ENCODE measurements at places on chromosomes 12 and 14.

DNA sequence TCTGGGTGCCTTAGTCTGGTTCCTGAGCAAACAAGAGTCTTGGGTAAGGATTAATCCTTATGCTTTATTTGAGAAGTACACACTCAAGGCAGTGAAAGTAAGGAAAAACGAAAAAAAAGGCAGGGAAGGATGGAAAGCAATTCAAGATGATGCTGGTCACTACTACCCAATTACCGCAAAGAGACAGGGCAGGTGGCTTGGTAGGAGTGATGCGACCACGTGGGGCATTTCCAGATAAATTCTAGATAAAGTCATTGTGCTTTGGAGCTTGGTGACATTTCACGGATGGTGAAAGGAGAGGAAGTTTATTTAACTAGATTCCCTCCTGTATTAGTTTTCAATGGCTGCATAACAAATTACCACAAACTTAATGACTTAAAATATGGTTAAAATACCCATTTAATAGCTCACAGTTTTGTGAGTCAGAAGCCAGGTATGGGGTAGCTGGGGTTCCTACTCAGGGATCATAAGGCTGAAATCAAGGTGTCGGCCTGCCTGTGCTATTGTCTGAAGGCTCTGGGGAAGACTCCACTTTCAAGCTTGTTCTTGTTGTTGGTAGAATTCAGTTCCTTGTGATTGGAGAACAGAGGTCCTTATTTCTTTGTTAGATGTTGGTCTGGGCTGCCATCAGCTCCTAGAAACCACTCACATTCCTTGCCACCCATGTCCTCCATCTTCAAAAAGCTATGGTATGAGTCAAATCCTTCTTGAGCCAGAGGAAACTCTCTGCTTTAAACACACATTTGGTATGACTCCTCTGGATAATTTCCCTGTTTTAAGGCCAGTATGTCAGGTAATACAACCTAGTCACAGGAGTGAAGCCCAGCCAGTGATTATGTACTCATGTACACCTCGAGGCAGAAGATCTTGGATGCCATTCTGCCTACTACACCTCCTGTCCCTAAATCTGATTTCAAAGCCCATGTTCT, 5.6 kb upstream of the HMGA2 start:
- DNase-seq: no peak

- no peak for DNase-seq
Observed at GRCh38 chr14:49461529-49462401, 124.4 kb downstream of the RPS29 start.

DNA sequence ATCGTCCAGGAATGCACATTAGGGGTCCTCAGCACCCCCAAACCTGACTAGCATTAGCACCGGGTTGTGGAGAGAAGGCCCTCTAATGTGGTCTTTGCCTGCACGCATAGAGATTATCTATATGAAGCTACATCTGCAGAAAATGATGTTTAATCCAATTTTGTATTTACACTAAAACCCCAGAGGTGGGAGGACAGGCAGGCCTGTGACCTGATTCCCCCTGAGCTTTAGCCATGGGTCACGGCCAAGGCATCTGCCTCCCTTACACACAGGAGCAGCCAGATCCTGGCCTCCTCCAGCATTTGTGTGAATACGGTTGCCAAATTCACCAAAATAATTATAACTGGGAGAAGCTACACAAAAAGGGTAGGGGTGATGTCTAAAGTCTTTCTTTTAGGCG, 7.0 kb downstream of the APOLD1 start:
- DNase-seq: no peak

- DNase-seq: no peak
Observed at GRCh38 chr14:106304271-106304670, 777.9 kb downstream of the TMEM121 start.

GRCh38 chr12:64318605-64319004, 72.0 kb downstream of the C12orf56 start:
- DNase-seq: no peak

DNA sequence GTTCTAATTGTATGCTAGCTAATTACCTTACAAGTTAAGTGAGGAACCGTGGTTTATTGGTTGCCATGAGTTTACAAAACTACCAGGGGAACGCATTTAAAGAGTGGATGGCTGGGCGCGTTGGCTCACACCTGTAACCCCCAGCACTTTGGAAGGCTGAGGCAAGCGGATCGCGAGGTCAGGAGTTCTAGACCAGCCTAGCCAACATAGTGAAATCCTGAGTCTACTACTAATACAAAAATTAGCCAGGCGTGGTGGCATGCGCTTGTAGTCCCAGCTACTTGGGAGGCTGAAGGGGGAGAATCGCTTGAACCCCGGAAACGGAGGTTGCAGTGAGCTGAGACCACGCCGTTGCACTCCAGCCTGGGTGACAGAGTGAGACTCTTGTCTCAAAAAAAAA, 2.2 kb downstream of the EIF5 start:
- no peak for DNase-seq

DNA sequence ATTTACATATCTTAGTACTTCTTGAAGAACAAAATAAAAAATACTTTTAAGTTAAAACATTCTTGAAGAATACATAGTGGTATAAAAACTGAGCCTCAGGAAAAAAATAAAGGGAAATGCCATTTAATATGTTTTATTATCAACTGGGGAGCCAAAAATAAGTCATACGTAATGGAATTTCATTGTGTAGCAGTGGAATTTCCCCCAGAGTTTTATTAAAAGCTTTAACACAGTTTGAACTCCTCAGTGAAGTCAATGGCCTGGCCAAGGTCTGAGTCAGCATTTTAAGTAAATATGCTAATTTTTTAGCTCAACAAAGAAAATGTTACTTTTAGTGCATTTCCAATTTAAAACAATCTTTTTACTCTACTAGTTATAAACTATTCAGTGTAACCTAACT, 350.1 kb upstream of the ATP2B1 start:
- no peak for DNase-seq

GRCh38 chr12:32773691-32774090, 18.0 kb upstream of the YARS2 start:
- no peak for DNase-seq

DNA sequence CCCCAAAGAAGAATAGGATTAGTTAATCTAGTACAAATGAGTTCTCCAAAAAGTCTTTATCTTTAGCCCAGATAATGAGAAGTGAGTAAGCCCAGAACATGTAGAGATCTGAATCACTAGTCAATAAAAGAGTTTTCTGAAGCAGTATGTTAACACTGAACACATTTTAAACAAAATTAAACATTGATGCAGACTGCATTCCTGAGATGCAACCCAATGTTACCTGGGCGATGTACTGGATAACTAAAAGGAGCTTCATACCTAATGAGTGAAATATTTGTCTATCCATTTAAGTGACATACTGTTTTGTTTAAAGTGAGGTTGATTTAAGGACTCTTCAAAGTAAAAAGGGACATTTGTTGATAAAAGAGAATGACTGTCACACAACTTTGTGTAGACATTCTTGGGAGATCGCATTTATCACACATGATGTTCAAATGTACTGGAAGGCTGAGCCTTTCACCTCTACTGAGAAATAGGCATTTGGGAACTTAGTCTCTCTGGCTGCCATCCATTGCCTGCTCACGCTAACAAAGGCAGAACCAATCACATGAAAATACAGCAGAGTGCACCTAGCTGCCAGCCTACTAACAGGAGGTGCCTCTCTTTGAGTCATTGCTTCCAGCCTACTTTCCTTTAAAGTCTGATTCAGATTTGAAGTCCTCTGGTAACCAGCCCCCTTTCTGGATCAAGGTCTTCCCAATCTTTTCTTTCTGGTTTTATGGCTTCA, 287.7 kb downstream of the BTG1 start:
- DNase-seq: no peak

- DNase-seq: no peak
Observed at GRCh38 chr12:62622177-62622576, 155.6 kb downstream of the MON2 start.

- DNase-seq: no peak
Observed at GRCh38 chr12:131002216-131002631, 48.5 kb downstream of the ADGRD1 start.

DNA sequence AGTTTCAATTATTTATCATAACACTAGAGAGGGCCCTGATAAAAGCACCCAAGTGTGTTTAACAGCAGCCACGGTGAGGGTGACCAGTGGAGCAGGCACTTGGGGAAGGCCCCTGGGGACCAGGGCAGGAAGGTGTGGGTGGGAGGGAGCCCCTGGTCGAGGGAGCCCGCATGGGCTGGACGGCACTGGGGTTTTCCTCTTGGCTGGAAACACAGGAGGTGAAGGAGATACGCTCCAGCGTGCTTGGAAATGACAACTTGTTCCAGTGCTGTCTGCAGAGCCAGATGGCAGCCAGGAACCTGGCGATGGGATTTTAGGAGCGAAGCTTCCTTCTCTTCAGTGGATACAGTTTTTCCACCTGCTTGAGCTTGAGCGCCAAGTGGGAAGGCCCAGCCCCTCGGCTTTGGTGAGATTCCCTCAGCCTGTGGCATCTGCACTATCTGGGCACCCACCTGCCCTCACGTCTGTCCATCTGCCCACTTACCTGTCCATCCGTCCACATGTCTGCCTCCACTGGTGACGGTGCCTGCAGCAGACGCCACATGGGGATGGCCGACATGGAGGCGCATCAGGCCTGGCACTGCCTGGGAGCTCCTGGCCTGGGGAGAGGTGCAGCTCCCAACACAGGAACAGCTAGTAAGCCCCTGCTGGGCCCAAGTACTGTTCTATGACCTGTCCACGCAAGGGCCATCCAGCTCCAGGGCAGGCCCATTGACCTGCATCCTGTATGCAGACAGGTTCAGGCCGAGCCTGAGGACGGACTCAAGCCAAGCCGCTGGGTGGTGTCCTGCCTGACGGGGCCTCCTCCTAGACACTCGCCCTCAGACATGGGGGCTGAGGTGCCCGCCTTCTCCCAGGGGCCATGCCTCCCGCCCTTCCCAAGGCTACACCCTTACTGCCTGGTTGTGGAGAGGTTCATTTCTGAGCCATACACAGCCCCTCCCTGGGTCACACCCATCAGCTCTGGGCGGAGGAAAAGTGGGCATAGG, 192.2 kb upstream of the C14orf180 start:
- DNase-seq: no peak

GRCh38 chr12:123731596-123731995, 19.4 kb downstream of the ATP6V0A2 start:
- DNase-seq: no peak

GRCh38 chr12:56078931-56079722, 838 bp upstream of the ERBB3 start:
- DNase-seq: no peak

- no peak for DNase-seq
Observed at GRCh38 chr12:115338566-115339294, 654.8 kb upstream of the TBX3 start.

GRCh38 chr14:71231521-71232393, 324.5 kb downstream of the PCNX1 start:
- DNase-seq: no peak

GRCh38 chr12:70398862-70399261, 32.8 kb downstream of the KCNMB4 start:
- DNase-seq: no peak

DNA sequence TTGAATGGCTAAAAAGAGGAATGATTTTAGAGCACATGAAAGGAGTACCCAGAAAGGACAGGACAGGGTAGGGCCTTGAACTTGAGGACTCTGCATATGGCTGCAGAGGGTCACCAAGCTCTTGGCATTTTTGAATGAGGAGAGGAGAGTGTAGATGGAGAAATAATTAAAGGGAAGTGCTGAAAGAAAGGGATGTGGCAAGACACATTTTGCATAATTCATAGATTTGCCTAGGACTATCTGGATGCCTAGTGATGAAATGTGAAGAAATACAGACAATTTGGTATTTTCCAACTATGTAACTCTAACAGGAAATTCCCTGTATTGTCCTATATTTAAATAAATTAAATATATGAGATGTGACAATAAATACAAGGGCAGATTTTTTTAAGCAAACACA, 27.5 kb upstream of the MDM1 start:
- DNase-seq: no peak

GRCh38 chr12:53626702-53627169, 554 bp upstream of the ATF7 start:
- no peak for DNase-seq

DNA sequence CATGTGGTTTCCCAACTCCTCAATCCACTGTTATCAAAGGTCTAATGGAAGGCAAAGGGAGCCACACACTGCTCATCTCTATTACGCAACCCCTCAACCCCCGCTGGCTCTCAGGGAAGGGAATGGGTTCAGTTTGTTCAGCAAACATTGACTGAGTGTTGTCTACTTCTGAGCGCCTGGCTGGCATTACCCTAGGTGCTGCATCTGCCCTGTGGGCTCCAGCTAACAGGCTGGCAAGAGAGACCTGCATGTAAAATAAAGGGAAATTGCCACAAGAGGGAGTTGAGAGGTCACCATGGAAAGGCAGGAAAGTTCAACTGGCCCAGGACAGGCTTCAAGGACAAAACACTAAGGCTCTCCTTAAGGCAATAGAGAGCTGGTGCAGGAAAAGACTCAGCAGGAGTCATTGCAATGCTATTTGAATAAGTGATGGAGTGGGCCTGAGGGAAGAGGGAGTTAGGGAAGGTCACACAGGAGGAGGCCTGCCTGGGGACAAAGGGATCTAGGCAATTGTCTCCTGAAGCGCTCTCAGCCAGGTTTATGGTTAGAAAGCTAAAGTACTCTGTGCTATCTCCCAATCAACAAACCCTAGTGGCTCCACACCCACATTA, 5.5 kb upstream of the ZNF740 start:
- no peak for DNase-seq

DNA sequence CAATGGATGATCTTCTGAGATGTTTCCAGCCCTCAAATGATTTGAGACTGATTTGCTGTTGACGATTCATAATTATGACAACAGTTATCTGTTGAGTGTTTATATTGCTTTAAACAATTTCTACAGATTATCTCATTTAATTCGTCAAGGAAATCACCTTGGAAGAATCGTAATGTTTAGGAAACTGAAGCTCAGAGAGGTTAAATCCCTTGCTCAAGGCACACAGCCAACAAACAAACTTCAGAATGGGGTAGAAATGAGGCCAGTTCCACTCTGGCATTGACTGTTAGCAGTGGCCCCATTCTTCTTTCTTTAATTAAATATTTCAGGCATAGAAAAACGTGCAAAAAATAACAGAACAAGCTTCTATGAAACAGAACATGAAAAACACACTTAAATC, 4.0 kb upstream of the WSCD2 start:
- no peak for DNase-seq

DNA sequence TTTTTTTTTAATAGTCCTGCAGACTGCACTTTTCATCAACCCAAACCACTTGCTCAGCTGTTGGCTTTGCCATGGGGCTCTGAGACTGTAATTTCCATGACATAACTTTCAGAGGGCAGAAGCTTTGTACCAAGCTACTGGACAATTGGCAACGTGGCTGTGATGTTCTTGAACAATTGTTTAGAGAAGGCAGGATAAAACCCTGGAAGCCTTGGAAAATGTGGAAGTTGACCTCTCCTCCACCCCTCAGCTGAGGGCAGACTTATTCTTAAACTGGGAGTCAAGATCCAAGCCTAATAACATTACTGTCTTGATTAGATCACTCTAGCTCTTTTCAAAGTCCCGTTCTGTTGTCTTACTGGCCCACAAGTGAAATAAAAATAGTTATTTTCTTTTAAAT, 2.2 kb downstream of the OR4E1 start:
- DNase-seq: no peak

- no peak for DNase-seq
Observed at GRCh38 chr12:11877869-11878780, 192.6 kb upstream of the BCL2L14 start.

- DNase-seq: no peak
Observed at GRCh38 chr12:108312693-108313189, 26.4 kb downstream of the CMKLR1 start.

GRCh38 chr12:120239776-120240494, 25.6 kb downstream of the PXN start:
- no peak for DNase-seq

Data from activated naive CD4-positive, alpha-beta T cell (primary cell).